ENCODE measurements at places on chromosomes 11 and 22.

- no peak for DNase-seq
Measured at GRCh38 chr22:38180841-38181452, 683 bp downstream of the PLA2G6 start.

GRCh38 chr11:64918017-64918416, 1.0 kb upstream of the ATG2A start:
- no peak for DNase-seq

- no peak for DNase-seq
Measured at GRCh38 chr11:110857892-110858546, 145.8 kb upstream of the ARHGAP20 start.

DNA sequence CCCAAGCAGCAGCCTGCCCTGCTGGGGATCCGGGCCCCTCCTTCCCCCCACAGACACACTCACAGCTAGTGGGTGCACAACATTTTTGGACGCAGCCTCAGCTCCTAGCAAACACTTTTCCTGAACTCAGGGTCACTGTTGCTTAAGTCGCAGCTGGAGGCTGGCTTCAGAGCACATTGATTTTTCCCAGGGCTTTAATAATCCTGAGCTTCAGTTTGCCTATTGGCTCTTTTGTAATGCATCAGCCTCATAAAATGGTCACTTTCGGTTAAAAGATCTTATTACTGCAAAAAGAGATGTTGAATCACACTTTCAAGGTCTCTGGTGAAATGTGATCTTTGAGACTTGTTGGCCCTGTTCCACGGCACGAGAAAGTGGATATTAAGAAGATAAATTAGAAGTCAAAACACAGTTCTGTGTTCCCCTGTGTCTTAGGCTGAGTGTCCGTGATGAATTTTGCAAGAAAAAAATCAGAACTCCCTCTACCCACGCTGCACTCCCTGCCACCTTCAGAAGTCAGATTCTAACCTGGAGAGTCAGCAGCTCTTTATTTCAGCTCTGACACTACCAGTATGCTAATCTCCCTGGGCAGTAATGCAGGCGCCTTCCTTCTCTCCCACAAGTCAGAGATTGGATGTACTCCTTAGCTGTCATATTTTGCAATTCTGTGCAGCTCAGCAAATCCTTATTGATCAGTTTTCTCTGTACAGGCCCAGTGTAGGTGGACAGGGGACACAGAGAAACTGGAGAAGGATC, 158.2 kb upstream of the E2F8 start:
- DNase-seq: no peak

- DNase-seq: no peak
Measured at GRCh38 chr11:128809128-128809527, 58.0 kb downstream of the KCNJ1 start.

DNA sequence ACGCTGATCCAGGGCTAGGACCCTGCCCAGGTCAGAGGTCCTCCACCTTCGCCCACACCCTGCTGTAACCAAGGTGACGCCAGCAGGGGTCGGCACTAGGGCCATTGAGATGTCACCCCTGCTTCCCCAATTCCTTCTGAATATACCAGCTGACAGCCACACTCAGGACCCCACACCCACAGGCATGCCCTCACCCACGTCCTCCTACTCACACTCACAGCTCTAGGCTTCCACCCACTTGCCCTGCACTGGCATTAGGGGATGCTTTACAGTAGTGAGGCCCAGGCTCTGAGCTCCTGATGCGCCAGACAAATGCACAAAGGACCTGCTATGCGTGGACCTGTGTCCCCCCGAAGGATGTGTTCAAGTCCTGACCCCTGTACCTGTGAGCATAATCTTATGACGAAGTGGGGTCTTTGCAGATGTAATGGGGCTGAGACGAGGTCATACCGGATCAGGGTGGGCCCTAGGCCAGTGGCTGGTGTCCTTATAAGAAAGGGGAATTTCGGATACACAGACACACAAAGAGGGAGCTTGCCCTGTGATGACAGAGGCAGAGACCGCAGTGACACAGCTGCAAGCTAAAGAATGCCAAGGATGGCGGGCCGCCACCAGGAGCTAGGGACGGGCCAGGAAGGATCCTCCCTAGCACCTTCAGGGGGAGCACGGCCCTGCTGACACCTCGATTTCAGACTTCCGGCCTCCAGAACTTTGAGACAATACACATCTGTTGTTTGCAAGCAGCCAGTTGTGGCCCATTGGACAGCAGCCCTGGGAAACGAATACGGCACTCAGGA, 11.2 kb downstream of the WNT11 start:
- no peak for DNase-seq

- no peak for DNase-seq
Measured at GRCh38 chr22:28983788-28984441, 77.7 kb downstream of the C22orf31 start.

DNA sequence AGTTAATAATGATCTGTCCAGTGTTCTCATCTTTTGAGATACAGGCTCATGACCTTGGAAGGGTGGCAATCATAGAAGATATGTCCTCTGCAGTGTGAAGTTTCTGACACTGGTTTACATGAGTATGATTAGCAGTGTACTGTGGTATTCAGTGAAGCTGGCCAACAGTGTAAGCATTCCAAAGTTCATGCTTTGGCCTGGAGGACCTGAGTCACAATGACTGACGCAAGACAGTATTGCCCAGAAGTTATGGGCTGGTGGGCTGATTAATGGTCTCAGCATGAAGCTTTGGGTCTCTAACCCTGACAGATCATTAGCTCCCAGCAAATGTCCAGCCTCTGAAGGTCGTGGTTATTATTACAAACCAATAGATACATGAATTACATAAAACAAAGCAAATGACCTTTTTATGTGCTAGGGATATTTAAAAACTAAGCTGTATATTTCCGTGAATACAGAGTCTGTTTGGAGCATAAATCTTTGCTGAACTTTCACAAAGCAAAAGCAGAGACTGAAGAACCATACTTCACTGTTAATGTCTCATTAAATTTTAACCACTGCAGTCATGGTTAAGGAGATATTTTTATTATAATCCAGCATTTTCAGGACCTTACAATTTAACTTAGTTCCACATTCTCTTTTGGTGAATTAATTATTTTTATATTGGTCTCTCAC, 28.3 kb upstream of the USP47 start:
- no peak for DNase-seq

DNA sequence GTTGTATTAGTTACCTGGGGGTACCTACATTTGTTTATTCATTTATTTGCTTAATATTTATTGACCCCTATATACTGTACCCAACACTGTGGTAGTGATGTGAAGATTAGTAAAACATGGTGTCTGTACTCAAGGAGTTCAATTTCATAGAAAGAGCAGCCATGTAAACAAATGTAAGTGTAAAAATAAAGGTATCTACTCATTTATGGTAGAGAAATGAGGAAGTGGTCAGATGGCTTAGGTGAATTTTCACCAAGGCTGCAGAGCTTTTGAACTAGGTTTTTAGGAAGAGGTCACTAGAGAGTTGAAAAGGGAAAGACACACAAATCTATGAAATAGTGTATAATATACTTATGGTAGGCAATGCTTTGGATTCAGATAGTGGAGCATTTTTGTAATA, 11.1 kb downstream of the CTR9 start:
- no peak for DNase-seq

GRCh38 chr22:37472418-37473006, 13.7 kb downstream of the MFNG start:
- no peak for DNase-seq

DNA sequence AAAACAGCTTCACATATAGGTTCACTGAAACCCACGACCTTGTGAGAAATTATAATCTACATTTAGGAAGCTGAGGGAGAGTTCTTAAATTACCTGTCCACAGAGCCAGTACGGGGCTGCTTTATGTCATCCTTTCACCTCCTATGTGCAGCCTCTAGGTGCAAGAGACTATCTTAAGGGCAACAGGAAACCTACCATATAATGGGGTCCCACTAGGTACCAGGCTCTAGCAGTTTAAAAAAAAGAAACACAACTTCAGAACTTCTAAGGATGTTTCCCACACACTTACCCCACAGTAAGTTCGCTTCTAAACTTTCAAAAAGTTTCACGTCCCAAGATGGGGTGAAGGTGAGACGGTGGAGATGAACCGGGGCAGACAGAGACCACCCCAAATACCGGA, 573 bp downstream of the STK33 start:
- DNase-seq: no peak

DNA sequence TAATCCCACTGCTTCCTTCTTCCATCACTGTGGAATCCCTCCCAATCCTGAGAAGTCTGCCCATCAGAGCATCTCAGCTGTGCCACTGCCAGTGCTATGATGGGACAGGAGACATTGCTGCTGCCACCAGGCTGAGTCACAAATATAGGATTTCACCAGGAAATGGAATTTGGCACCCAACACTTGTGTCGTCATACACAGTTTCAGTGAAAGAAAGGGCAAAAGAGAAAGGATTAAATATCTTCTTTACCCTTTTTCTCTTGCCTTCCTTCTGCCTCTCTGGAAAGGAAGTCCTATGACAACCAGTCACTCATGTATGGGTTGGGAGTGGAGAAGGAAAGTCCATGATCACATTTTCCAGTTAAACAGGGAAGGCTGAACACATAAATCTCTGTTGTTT, 133.4 kb downstream of the SPON1 start:
- no peak for DNase-seq

- DNase-seq: no peak
Measured at GRCh38 chr11:14678350-14678749, 34.7 kb downstream of the PDE3B start.

- DNase-seq: no peak
Measured at GRCh38 chr11:94882931-94883330, 90.4 kb downstream of the CWC15 start.

DNA sequence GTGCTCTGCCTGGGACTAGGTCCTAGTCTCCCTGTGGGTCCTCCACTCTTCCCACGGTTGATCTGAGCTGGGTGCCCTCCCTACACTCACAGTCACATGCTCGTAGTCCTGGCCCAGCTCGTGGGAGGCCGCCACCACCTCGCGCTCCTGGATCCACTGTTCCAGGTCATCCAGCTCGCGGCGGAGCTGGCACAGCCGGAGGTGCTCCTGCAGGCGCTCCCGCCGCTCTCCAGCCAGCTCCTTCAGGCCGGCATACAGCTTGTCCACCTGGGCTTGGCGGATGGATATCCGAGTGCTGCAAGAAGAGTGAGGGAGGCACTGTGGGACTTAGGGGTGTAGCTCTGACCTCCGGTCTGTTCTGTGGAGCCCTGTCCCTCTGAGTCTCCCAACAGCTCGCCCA, 14.8 kb upstream of the RBM4B start:
- no peak for DNase-seq

GRCh38 chr11:103895106-103895505, 141.3 kb upstream of the DDI1 start:
- no peak for DNase-seq

DNA sequence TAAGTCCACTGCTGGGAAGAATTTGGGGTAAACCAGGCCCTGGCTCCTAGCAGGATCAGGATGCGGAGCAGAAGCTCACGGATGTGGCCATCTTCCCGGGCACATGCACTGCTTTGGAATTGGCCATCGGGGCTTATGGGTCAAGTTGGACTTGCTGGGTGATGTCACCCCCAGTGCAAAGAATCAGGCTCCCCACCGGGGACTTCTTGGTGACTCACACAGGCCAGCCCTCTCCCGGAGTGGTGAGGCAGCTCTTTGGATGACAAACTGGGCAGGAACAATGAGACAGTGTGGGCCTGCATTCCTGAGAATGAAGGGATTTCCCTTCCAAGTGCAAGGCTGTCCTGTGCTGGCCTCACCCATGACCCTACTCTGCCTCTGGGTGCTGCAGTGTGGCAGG, 128.8 kb upstream of the ANO1 start:
- DNase-seq: no peak

DNA sequence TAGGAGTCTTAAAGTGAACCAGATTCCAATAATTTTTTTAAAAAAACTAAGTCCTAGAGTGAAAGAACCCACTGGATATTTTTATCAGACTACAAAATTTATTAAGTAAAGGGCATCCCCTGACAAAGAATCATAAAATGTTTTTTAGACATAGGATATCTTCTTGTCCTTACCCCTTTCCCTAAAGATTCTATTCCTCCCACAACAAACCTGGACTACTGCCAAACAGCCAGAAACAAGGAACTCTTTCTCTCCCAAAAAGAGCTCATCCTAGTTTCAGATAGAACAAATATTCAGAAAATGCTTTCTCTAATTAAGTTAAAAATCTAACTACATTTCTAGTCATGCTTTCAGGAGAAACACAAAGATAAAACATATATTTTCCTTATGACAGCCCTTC, 327.1 kb downstream of the FAM181B start:
- no peak for DNase-seq

DNA sequence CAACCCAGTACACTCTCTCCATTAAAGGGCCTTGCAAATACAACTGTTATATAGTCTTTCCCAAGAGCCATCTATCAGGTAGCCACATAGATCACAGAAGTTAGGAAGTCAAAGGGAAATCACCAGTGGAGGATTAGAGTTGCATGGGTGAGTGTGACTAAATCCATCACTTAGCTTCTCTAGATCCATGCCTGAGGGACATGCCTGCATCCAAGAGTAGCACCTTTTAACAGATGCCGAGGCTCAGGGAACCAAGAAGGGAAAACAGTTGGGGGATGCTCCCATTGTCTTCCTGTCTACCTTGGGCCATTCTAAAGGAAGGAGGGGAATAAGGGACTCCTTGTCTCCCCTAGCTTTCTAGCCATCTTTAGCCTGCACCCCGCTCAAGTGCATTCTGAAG, 77.9 kb downstream of the XRRA1 start:
- DNase-seq: no peak

- DNase-seq: no peak
Measured at GRCh38 chr11:117090111-117090706, 8.0 kb downstream of the SIK3 start.

- DNase-seq: peak; percentile 81
Measured at GRCh38 chr22:23752090-23752691, 1.3 kb upstream of the ZNF70 start.

DNA sequence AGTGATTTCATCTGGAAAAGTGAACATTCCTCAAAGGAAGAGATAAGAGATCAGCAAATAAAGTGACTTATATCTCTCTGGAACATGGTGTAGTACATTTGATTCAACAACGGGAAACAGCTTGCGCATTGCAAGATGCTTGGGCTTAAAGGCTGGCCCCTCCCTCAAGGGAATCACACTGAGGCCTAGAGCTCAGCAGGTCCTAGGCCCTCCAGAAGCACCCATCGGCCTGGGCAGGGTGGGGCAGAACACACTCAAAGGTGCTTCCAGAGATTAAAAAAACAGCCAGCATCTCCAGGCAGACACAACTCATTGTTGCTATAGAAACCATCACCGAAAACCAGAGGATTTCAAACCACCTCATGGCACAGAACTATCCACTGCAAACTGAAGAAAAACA, 69.0 kb upstream of the ARFGAP3 start:
- no peak for DNase-seq

DNA sequence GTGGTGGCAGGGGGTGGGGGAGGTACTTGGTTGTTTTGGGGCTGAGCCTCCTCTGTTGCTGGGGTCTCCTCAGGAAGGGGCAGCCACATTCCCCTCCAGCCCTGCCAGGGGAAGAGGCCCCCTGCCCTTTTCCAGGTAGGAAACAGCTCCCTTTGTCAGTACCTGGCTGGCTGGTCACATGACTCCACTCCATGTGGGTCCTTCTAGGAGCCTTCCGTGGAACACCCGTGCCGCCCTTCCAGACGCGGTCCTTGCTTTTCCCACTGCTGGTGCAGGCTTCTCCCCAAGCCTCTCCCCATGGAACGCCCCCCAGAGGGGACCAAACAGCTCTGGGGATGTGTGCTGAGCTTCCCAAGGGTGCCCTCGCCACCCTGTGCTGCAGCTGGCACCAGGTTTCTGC, 19.9 kb downstream of the IFT27 start:
- DNase-seq: no peak

- no peak for DNase-seq
Measured at GRCh38 chr11:77130763-77131513, 2.9 kb downstream of the MYO7A start.

- DNase-seq: no peak
Measured at GRCh38 chr11:23551706-23552105, 691.4 kb upstream of the CCDC179 start.

GRCh38 chr22:24390576-24390975, 36.8 kb upstream of the ADORA2A start:
- no peak for DNase-seq
